ENCODE measurements at places on chromosomes 6 and 20. TPM values are rescaled to one million over a fixed set of nuclear protein-coding genes. Genes with fewer than 3 reads are reported as not detected.

Gene MATN4
- not detected for total RNA-seq

Gene PRELID3B
- total RNA-seq = 197 TPM

Gene FAM83C
- total RNA-seq = not detected

Gene MEP1A
- not detected for total RNA-seq

Gene CAGE1
- total RNA-seq = 0.47 TPM

Gene PDE10A
- 1.8 TPM for total RNA-seq

Gene CST4
- total RNA-seq = not detected

- peak; percentile 92 for DNase-seq
Measured at GRCh38 chr6:142845624-142846458, 99.1 kb downstream of the HIVEP2 start.

GRCh38 chr20:24761220-24762065 is 187.6 kb upstream of the CST7 start:
- DNase-seq = no peak

- DNase-seq = no peak
Measured at GRCh38 chr6:68719761-68720160, 84.7 kb downstream of the ADGRB3 start.

GRCh38 chr6:164069350-164069990 is 655.0 kb downstream of the QKI start:
- DNase-seq = peak; percentile 2

- no peak for DNase-seq
Measured at GRCh38 chr6:73983367-73983766, 287.4 kb downstream of the CD109 start.

DNA sequence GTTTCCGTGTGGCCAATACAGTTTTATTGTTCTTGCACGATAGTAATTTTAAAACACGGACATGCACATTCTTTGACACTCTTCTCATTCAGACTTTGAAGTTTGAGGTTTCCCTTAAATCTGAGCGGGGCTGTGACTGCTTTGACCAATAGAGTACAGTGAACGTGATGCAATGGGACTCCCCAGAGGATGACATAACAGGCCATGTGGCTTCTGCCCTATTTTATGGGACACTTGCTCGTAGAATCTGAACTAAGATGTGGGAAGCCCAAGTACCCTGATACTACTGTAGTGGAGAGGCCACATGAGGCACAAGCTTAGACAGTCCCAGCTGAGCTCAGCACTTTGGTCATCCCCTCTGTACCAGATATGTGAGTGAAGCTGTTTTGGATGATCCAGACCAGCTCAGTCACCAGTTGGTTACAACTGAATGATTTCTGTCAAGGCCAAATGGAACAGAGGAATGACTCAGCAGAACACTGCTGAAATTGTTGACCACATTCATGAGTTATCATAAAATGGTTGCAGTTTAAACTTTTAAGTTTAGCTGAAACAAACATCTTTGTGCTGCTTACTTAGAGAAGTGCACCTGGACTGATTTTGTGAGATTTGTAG is 279.4 kb downstream of the RFPL4B start:
- peak; percentile 13 for DNase-seq

GRCh38 chr20:57481281-57481711 is 43.6 kb downstream of the CTCFL start:
- DNase-seq = no peak

GRCh38 chr20:24543168-24543567 is 73.7 kb downstream of the SYNDIG1 start:
- DNase-seq = no peak

DNA sequence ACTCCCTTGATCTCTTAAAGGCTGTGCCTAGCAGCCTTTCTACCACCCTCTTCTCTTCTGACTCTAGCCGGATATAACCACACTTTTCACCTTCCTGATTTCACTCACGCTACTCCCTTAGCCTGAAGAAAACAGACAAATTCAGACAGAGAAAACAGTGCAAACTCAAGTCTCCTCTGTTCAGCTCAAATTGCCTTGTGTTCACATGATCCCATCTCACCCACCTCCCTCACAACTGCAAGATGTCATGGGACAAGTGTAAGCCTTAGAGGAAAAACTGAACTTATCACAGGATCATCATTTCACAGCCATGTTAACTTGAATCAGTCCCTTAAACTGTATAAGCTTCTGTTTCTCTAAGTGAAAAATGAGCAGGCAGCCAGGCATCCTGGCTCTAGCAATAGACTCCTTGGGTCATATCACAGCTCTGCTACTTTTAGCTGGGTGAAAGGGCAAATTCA is 66.5 kb upstream of the TENT5A start:
- no peak for DNase-seq

GRCh38 chr20:50366270-50367103 is 143.7 kb upstream of the PTPN1 start:
- DNase-seq = peak; percentile 88

DNA sequence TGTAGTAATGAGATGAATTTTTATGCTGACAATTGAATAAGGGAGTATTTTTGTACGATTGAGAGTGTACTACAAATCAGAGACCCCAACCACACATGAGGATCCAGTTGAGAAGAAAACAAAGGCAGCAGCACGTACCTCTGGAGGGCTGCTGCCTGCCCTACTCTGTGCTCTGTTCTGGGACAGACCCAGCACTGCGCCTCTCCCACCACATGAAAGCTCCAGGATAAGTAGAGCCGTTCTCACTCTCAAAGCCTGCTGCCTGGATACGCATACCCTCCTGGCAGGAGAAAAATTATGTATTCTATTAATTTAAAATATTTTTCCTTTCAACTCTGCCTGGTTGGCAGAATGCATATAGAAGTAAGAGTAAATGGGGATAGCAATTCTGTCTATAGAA is 11.5 kb upstream of the TRAF3IP2 start:
- no peak for DNase-seq

- DNase-seq = no peak
Measured at GRCh38 chr20:39960522-39961428, 728.3 kb downstream of the MAFB start.

DNA sequence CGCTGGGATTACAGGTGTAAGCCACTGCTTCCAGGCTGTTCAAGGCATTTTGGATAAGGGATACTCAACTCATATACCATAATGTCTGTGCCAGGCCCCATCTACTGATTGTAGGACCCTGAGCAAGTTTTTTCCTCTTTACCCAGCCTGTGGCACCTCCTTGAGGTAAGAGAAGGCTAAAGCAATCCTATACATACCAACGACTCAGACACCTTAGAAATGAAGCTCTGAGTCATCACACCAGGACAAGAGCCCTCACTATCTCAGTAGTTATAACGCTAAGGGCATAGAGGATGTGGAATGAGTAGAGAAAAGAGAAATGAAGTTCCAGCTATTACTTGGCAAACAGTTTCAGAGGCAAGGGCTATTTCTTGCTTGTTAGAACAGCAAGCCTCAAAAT is 16.9 kb downstream of the NDRG3 start:
- peak; percentile 26 for DNase-seq

GRCh38 chr6:20055916-20056315 is 156.4 kb downstream of the MBOAT1 start:
- no peak for DNase-seq

GRCh38 chr6:139497345-139497961 is 123.0 kb upstream of the CITED2 start:
- no peak for DNase-seq

GRCh38 chr20:32675223-32675975 is 1.7 kb upstream of the C20orf203 start:
- no peak for DNase-seq

GRCh38 chr20:62887152-62887859 is 25.7 kb upstream of the TCFL5 start:
- no peak for DNase-seq

DNA sequence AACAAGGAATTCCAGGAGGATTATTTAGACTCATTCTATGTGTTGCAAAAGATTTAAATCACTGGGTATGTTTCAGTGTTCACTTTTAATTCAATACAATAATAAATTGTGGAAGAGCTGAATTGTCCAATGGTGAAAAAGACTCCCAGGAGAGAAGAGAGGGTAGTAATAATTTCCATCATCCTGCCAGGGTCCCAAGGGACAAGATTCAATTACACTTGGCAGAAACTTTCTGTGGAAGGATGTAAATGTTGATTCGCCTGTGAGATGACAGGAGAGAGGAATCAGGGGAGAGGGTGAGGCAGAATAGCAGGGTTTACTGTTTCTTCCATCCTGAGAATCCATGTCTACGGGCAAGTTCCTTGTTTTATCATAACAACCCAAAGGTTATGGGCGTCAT is 342.7 kb downstream of the ESR1 start:
- no peak for DNase-seq

DNA sequence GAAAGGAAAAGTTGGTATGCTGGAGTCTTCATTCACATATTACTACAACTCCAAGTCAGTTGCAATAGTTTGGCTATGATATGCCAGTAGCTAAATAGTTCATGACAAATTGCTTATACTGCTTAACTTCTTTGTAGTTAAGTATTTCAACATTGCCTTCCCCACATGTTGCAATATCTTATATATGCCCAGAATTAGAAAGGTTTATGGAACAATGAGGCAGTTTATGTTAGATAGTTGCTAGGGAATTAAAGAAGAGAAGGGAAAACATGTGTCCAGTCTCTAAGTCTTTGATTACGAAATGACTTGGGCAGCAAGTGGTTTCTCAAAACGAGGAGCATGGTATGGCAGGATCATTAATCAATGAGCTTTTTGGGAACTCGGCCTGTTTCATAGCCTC is 145.8 kb downstream of the PLCB4 start:
- peak; percentile 84 for DNase-seq

- DNase-seq = no peak
Measured at GRCh38 chr6:111148110-111148509, 60.8 kb downstream of the SLC16A10 start.

GRCh38 chr6:23672737-23673136 is 453.3 kb upstream of the NRSN1 start:
- DNase-seq = no peak

GRCh38 chr6:157610451-157610999 is 212.5 kb upstream of the SNX9 start:
- DNase-seq = no peak

DNA sequence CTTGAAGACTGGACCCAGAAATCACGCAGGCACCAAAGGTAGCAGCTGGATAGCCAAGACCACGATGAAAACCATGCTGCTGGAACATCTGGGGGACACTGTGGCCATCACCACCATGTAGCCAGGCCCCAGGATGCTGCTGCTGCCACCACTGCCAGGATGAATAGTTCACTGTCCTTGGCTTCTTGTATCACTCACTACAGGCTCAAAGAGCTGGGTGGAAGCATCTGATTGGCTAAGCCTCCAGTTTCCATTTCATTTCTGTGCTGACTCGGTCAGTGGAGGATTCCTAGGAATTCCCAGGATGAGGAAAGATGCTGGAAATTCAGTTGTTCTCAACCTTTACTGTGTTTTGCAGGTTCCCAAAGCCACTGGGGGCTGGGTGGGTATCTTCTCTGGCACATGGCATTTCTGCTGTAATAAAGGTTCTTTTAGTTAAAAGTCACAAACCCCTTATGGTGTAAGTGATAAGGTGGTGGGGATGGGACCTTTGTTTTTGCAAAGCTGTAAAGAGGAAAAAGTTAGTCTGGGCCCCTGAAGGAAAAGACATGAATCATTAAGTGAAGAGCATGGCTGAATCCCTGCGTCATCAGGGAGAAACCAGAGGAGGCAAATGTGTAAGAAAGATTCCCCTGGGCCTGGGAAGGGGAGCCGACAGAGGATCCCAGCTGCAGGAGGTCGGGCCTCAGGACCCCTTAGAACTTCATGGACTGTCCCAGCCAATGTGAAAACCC is 75.6 kb upstream of the RNF24 start:
- no peak for DNase-seq

DNA sequence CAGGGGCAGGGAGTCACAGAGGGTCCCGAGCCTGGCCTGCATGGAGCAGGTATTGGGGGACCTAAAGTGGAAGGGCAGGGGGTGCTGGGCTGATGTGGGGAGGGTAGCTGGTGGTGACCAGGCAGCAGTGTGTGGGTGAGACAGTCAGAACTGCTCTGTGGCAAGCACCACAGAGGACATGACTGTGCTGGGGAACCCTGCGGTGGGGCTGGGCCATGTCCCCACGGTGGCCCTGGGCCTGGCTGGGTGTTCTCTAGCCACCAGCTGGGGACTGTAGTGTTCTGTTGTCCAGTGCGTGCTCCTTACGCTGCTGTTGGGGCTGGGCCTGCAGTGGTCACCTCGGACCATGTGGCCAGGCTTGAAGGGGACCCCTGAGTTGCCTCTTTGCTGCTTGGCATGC is 3.6 kb downstream of the SS18L1 start:
- DNase-seq = no peak

GRCh38 chr20:59149678-59150504 is 13.7 kb upstream of the ZNF831 start:
- no peak for DNase-seq

DNA sequence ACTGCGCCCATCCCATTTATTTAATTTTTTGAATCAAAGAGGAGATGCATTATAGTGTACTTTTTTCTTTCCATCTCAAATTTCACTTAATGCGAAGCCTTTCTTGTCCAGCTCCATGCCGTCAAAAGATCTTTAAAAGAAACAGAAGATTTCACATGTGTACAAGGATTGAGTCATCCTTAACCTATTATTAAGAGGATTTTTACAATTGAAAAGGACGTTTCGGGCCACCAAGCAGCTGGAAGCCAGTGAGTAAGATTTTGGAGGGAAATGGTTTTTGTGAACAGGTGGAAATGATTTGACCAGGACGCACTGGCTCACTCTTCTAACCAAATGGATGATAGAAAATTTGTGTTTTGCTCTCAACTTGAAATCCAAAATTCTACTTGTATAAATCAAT is 15.1 kb upstream of the CCDC170 start:
- DNase-seq = no peak

Data from MCF 10A (cell line).